NCI-H460 (cell line): ENCODE measurements at places on chromosomes 1 and 21.

DNA sequence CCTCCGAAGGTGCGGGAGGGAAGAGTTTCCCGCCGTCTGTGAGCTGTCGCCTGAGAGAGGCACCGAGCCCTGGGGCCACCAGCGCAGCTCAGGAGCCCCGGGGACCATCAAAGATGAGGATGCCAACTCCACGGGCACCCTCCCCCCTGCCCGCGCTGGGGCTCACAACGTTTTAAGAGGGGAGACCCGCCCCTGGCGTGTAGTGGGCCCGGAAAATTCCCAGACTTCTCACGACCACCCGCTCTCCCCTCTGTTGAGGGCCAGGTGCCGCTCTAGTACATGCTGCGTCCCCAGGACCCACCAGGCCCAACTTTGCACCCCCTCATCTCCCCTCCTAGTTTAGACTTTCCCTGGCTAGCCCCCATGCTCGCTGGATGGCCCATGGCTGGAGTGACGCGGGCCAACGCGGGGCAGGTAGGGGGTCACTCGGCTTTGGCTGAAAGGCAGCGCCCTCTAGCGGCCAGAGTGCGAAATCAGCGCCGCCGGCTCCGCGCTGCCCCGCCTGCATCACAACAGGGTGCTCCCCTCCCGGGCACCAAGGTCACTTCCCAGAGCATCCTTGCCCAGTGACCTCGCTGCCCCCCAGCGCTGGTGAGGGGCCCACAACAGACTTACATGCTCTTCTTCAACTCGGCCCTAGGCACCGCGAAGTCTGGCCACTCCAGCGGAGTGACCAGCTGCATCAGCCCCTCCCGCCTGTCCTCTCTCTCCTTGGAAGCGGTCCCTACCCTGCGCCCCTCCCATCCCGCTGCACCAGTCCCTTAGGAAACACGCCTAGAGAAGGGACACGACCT is 1.8 kb downstream of the CD160 start:
- peak; percentile 66 for DNase-seq

- no peak for DNase-seq
Measured at GRCh38 chr1:54237586-54237985, 37.6 kb downstream of the MRPL37 start.

DNA sequence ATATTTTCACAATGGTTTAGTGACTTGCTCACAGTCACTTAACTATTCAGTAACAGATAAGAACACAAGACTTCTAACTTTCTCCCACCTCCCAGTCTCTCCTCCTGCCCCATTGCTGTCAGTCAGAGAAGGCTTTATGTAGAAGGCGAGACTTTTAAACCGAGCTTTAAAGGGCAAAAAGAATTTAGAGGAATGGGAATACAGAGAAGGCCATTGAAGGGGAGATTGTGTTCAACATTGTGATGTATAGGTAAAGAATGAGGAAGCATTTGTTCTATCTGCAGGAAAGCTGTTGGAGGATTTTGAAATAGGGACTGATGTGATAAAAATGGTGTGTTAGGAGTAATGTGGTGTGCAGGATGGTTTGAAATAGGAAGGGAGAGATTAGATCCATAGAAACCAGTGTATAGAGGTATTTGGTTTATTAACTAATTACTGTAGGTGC is 7.3 kb downstream of the POU2F1 start:
- DNase-seq: no peak

GRCh38 chr1:228076796-228077430 is 5.6 kb upstream of the ARF1 start:
- DNase-seq: no peak

DNA sequence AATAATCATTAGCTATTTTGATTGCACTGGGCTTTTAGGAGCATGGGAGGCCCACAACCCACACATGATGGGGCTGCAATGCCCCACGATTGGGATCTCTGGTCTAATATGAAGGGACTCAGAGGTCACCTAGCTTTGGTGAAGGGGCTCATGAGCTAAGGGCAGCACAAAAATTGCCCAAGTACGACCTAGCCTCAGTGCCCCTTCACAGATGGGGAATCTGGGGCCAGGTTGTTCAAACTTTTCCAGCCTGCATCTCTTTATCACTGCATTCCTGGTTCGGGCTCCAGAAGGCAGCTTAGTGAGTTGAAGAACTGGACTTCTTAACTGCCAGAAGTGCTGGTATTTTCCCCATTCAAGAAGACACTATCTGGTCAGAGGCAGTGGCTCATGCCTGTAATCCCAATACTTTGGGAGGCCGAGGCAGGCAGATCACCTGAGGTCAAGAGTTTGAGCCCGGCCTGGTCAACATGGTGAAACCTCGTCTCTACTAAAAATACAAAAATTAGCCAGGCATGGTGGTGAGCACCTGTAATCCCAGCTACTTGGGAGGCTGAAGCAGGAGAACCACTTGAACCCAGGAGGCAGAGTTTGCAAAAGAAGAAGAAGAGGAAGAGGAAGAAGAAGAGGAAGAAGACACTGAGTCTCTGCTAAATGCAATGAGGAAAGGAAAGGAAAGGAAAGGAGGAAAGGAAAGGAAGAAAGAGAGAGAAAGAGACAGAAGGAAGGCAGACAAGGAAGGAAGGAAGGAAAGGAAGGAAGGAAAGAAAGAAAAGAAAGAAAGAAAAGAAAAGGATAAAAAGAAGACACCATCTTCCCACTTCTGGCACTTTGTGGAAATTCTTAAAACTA is 258.5 kb upstream of the IRF2BP2 start:
- no peak for DNase-seq

DNA sequence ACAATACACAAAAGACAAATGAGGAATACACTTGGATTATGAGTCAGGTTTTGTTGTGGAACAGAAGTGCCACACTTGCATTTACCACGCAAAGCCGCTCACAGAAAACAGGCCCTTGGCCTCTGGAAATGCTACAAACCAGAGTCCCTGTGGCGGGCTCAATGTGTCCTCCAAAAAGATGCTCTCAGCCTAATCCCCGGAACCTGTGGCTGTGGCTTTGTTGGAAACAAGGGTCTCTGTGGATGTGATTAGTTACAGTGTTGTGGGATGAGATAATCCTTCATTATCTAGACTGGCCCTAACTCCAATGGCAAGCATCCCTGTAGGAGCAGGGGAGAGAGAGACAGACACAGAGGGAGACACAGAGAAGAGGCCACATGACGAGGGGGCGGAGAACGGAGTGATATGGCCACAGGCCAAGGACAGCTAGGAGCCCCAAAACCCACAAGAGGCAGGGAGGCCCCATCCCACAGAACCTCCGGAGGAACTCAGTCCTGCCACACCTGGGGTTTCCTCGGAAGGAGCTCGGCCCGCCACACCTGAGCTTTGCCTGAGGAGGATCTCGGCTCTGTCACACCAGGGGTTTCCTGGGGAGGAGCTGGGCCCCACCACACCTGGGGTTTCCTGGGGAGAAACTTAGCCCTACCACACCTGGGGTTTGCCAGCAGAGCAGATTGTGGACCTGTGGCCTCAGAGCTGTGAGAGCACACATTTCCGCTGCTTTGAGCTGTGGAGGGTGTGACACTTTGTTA is 55.4 kb downstream of the NPHP4 start:
- DNase-seq: no peak

GRCh38 chr1:230517786-230518185 is 91.7 kb upstream of the PGBD5 start:
- DNase-seq: no peak

DNA sequence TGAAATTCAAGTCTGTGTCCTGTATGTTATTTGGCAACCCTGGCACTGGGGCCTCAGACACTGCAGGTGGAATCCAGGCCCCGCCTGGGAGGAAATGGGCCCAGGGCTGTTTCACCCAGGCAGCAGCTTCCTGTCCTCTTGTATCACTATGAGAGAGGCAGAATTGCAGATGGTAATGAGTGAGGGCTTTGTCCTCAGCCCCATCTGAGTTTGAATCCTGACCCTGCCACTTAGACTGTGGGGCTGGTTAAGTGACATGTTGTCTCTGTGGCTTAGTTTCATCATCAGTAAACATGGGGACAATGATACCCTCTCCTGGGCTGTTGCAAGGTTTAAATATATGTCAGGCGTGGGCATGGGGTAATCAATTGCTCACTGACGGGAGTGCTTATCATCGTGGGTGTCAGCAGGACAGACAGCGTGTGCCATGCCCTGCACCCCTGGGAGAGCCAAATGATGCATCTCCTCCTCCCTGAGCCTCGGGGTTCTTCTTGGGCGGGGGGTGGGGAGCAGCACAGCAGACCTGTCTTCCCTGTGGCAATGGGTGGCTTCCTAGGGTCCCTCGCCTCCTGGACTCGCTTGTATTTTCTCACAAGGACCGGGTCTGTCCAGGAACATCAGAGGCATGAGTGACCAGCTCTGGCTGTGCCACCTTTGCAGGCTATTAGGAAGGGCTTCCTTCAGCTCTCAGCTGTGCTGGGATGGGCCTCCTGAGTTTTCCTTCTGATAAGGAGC is 42.1 kb downstream of the ARHGEF10L start:
- DNase-seq: no peak

DNA sequence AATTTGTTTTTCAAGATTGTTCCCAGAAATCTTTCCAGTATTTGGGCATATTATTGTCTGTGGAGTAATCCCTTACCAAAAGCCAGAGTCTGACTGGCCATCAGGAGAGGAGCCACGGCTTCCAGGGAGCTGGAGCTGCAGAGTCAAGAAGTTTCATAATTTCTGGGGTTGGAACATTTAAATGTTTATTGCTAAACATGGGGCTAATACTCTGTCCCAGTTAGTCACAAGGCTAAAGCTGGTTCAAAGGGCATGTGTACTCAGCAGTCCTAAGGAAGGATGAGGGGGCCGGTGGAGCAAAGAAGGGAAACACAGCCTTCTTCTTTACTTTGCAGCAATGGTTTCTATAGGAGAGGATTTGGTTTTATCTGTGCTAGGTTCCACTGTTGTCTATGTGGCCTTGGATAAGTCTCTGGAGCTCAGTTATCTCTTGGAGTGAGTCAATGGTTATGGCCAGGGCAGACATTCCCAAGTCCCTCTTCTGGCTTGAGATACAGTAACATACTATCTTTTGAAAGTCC is 9.5 kb downstream of the DENND2D start:
- DNase-seq: no peak

GRCh38 chr1:239730378-239730777 is 344.0 kb downstream of the CHRM3 start:
- DNase-seq: no peak

DNA sequence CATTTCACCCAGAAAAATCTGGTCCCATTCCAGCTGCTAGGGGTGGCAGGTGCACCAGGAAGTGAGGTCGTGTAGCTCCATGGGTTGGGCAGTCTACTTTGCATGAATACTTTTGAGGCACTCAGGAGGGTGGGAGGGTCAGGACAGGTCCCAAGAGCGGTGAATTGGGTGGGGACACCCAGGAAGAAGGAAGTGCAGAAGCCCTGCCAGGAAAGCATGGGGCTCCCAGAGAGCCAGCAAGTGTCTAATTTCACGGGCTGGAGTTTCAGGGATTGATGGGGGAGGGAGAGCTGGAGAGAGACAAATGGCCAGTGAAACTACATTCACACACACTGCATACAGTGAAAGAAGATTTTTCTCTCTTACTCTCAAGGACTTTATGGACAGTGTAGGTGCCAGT is 137.8 kb downstream of the GALNT2 start:
- DNase-seq: no peak

DNA sequence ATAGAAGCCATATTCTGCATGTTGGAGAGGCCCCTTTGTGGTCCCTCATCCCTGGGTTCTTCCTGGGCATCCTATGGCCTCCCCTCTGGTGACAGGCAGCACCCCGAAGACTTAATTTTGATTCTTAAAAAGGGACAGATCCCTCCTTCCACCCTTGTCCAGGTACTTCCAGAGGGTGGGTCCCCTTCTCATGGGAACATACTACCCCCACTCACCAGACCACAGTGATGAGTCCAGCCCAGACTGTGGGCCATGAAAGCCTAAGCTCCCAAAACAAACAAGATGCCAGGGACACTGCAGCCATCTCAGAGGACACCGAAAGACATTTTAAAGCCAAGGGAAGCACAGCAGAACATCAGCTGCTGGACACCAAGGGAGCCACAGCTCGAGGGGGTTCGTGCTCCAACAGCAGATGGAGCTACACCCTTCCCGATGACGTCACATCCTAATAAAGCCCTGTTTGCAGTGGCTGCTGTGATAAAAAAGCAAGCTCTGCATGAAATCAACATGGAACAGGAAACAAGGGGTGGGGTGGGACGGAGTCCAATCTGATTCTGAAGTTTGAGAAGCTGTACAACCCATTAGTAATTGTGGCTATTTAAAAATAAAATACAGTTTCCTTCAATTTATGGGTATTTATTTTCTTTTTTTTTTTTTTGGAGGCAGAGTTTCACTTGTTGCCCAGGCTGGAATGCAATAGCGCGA is 32.4 kb downstream of the GNB1 start:
- peak; percentile 18 for DNase-seq
